ENCODE measurements at places on chromosomes 5 and 9.

DNA sequence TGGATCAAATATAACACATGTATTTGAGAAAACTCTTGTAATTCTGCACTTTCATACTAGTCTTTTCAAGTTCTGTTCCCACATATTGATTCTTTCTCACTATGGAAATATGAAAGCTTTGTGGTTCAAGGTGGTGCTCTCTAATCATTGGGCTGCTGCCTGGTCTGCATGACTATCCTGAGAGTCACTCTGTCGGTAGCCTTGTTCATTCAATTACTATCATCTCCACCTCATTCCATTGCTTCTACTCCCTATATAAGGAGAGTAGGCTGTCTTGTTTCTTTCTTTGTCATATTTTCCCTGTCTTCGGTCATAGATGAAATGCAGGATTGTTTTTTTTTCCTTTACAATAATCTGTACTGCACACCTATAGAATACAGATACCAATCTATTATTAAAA, 341.4 kb upstream of the ACTBL2 start:
- DNase-seq = no peak

GRCh38 chr5:139167533-139167932, 30.6 kb downstream of the SIL1 start:
- no peak for DNase-seq

GRCh38 chr5:86557920-86558319, 59.8 kb upstream of the COX7C start:
- no peak for DNase-seq

DNA sequence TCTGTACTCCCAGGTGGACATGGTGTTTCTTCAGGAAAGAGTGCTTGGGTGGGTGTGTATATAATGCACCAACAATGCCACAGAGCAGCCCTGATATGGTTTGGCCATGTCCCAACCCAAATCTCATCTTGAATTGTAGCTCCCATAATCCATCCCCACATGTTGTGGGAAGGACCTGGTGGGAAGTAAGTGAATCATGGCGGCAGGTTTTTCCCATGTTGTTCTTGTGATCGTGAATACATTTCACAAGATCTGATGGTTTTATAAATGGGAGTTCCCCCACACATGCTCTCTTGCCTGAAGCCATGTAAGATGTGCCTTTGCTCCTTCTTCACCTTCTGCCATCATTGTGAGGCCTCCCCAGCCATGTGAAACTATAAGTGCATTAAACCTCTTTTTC, 158.5 kb downstream of the NR3C1 start:
- DNase-seq = no peak

GRCh38 chr5:109496112-109496511, 86.3 kb upstream of the PJA2 start:
- no peak for DNase-seq

Measured in activated T-cell treated with anti-CD3 and anti-CD28 coated beads for 24 hours (primary cell).